Ovary (tissue), 10 donors: ENCODE measurements at places on chromosomes 5 and 9.

GRCh38 chr9:85508616-85509015 is 233.1 kb downstream of the AGTPBP1 start:
- no peak for DNase-seq

DNA sequence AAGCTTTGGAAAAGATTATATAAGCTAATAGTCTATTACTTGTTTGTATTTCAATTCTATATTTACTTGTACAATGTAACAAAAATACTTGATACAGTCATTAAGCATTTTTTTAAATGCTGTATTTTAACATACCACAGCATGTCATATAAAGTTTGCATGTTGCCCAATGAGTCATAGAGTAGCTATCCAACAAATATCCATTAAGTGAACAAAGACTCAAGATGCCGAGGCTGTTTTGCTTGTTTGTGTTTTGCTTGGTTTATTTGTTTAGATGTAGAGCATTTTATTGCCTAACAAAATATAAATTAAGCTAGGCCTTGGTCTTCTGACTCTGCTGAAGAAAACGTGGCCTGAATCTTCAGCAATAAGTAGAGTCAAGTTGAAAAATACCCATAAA is 1584.3 kb upstream of the NUDT12 start:
- DNase-seq: no peak

- no peak for DNase-seq
Observed at GRCh38 chr9:89658401-89658800, 53.6 kb downstream of the GADD45G start.

GRCh38 chr9:120536094-120536493 is 43.9 kb downstream of the CDK5RAP2 start:
- no peak for DNase-seq

DNA sequence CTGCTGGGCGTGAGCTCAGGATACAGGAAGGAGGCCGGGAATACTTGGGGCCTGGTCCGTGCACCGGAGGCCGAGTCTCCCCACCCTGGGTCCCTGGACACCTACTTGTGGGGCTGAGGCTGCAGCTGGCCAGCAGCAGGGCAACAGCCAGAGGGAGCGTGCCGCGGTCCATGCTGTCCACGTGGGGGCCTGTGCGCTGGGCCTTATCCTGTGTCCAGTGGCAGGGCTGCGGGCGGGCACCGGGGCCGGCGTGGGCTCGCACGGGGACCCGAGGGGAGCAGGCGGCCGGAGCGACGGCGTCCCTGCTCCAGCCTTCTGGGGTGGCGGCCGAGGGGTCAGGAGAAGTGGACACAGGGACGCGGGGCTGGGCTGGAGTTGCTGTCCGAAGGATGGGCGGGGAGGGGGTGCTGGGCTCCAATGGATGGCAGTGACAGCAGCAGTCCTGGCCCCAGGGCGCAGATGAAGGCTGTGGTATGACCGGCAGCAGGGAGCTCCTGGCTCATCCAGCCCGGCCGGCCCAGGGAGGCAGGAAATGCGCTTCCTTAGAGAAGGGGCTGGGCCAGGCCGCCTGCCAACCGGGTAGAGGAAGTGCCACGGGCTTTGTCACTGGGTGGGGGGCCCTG is at the start of gene ENG:
Gene ENG, minus strand, starts transcription at position 475 of the 623 bp plus-strand sequence. Its CDS starts 303 bp downstream, at position 172.
- peak; percentile 92 for DNase-seq

GRCh38 chr9:35518225-35518821 is 28.4 kb downstream of the RUSC2 start:
- no peak for DNase-seq

DNA sequence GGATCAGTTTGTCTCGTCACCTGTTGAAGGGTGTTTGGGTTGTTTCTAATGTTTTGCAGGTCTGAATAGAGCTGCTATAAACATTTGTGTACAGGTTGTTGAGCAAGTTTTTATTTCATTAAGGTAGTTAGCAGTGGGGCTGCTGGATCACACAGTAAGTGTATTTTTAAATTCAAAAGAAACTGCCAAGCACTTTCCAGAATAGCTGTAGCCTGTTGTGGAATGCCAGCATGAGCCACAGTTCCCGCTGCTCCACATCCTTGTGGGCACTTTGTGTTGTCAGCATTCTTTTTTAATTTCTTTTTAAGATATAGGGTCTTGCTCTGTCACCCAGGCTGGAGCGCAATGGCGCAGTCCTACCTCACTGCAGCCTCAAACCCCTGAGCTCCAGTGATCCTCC is 14.5 kb downstream of the FBXW5 start:
- no peak for DNase-seq
